Stimulated activated CD4-positive, alpha-beta T cell treated with anti-CD3 and anti-CD28 coated beads, TNF-alpha, amount 100 ng/mL, for 48 hours (primary cell): ENCODE measurements at places on chromosomes 1 and 21.
A peak's percentile ranks its signal among the peaks of the same experiment; 100 is the strongest.

DNA sequence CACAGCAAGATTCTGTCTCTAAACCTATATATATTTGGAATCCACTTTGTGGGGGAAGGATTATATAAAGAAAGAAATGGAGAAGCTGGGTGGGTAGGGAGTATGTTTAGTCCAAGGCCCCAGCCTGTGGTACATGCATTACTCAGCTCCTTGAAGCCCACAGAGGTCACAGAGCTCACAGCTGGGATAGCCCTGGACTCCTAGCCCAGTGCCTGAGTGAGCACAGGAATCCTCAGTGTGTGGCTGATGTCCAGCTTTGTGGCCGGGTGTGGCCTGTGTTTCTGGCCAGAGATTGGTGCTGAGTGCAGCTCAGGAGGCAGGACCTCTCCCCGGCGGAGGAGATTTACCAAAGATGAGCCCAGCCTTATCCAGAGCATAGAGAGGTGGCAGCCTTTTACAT is 7.6 kb downstream of the CAPN9 start:
- DNase-seq = no peak

- no peak for DNase-seq
Observed at GRCh38 chr1:169692756-169693460, 18.5 kb downstream of the SELL start.

DNA sequence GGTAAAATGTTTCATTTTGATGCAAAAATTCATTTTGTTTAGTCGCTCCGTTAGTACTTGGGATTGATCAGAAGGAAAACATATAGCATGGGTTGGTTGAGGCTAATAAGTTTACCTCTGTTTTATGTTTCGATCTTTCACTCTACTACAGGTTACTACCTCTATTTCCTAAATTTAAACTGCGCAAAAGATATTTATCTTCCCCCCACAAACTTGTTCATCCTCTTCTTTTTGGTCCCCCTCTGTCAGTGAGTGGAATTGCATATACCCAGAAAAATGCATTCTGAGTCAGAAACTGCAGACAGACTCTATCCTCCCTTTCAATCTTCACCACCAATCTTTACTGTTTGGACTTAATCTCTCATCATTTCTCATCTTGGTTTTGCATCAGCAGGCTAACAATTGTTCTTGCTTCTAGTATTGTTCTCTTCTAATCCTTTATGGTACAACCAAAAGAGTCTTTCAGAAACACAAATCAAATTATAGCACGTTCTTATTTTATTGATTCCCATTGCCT is 316.0 kb upstream of the ADGRL4 start:
- DNase-seq = no peak

- no peak for DNase-seq
Observed at GRCh38 chr1:226111883-226112261, 49.4 kb downstream of the H3-3A start.

DNA sequence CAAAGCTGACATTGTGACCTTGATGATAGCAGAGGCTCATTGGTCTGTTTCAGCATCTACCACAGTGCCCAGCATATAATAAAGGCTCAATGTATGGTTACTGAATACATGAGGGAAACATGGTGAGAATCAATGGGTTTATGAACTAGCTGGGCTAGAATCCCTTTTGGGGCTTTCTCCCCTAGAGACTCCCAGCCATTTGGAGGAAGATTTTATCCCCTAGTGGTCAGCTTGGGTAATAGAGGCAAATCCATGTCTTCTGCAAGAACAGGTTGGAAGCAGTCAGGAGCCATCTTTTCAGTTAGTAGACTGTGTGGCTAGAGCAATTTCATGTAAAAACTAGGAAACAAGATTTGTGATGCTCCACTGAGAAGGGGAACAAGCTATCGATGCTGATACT is 15.8 kb upstream of the REG4 start:
- no peak for DNase-seq

DNA sequence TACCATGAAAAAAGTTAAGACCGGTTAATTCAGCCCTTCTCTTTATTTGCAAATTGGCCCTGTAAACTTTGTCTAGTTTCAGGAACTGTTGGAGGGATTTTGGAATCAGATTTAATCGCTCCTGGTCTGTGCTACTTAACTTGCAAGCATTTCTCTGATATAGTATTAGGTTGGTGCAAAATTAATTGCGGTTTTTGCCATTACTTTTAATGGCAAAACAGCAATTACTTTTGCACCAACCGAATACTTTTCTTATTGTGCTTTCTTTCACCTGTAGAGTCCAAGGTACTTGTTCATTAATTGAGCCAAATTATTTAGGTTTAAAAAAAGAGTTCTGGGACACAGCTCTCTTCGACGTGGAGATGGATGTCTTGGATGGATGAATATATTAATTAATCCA is 92.8 kb upstream of the HNRNPU start:
- DNase-seq = no peak

- DNase-seq = no peak
Observed at GRCh38 chr21:45805321-45805720, 161.8 kb downstream of the PCBP3 start.

DNA sequence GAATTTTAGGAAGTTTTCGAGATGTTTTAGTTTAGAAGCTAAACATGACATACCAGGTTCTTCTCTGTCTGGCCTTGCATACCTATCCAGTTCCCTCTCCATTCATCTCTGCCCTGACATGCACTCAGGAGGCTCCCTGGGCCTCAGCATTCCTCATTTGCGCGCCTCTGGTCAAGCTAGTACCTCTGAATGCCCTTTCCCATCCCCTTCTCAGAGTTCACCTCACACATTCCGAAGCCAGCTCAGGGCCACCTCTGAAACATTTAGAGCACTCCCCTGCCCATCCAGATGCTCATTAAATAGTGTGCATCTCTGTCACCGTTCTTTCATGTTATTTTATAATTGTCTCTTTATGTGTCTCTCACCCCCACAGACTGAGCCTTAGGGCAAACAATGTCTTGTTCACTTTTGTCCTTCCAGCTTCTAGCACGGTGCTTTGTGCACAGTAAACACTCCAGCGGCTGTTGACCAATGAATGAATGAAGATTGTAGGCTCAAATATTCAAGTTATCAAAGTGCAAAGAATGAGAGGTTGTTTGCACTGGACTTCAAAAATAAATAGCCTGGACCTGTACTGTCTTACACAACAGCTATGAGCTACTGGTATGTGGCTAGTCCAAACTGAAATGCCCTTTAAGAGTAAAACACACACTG is 1.2 kb upstream of the DHCR24 start:
- DNase-seq = no peak

GRCh38 chr1:5430136-5430535 is 562.1 kb downstream of the NPHP4 start:
- DNase-seq = no peak

DNA sequence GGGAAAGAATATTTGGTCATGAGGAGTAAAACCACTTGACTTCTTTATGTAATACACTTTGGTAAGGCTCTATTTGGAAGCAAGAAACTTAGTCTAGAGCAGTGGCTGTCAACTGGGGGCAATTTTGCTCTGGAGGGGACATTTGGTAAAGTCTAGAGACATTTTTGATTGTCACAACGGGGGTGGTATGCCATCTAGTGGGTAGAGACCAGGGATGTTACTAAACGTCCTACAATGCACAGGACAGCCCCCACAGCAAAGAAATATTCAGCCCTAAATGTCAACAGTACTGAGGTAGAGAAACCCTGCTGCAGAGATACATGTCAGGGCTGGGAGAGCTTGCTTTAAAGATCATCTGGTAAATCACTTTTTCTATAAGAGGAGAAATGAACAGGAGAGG is 13.5 kb downstream of the FUCA1 start:
- DNase-seq = no peak

DNA sequence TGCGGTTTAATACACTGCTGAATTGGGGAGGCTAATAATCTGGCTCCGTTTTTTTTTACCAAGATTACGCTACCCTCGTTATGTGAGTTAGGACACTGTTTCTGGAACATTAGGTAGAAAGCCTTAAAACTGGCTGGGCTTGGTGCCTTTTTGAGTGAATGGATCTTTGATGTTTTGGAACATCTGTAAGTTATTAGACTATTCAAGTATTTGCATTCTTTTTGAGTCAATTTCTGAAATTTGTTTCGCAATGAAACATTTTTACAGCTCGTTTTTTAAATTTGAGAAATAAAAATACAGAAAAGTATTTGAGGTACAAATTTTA is 106.9 kb downstream of the LTN1 start:
- no peak for DNase-seq

- DNase-seq = no peak
Observed at GRCh38 chr1:171486048-171486519, 754 bp downstream of the PRRC2C start.

GRCh38 chr1:243507672-243508302 is 251.9 kb downstream of the SDCCAG8 start:
- DNase-seq = no peak

DNA sequence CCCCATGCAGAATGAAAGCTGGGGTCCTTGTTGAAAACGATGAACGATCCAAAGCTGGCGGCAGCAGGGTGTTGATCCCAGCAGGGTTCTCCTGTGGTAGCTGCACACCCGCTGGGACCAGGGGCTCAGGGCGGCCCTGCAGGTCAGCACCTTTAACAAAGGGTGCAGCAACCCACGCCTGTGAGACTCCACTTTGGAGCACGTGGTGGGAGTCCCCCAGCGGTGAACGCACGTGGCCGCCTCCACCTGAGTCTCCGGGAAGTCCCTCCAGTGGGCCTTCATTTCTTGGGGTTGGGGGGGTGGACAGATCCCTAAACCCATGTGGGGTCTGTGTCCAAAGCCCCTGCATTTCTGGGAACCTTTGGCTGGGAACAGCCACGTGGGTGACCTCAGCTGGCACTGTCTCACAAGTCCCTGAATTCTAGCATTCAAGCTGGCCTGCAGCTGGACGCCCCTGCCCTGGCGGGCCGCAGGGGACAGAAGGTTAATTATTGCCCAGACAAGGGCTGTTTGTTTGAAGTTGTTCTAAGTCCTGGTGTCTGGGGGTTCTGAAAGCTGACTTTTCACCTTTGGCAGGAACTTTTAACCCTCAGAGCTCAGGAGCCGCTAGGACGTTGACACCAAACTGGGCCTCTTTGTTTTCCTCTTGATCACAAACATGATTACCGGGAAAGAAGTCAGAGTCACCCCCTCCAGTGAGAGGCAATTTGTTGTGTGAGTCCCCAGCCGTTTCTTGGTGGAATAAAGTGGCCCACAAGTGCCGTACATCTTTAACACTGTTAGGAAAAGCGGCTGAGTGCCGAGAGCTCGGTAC is 64.5 kb downstream of the COL18A1 start:
- DNase-seq = no peak

DNA sequence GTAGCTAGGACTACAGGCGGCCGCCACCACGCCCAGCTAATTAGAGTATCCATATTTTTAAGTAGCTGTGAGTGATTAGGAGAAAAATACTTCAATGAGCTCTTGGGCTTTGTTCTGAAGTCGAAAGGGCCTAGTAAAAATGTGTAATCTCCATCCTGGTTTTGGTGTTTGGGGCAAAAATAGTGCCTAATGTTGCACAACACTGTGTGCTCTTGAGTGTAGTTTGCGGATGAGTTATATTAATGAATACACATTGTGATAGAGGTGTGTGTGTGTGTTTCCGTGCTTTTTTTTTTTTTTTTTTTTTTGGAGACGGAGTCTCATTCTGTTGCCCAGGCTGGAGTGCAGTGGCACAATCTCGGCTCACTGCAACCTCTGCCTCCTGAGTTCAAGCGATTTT is 6.3 kb upstream of the ARID1A start:
- no peak for DNase-seq

- DNase-seq = no peak
Observed at GRCh38 chr1:46522184-46522968, 29.1 kb downstream of the KNCN start.

DNA sequence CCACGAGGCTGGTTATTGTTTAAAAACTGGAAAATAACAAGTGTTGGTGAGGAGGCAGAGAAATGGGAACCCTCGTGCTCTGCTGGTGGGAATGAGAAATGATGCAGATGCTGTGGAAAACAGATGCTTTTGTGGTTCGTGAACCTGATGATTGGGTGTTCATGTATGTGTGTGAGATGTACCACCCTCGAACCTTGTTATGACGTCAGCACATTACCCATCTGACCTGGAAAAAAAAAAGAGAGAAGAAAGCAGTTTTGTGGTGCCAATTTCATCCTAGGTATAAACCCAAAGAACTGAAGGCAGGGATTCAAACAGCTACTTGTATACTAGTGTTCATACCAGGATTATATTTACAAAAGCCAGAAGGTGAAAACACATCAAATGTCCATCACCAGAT is 6.4 kb upstream of the CFAP107 start:
- DNase-seq = no peak

- no peak for DNase-seq
Observed at GRCh38 chr1:177665935-177666334, 303.9 kb downstream of the SEC16B start.

DNA sequence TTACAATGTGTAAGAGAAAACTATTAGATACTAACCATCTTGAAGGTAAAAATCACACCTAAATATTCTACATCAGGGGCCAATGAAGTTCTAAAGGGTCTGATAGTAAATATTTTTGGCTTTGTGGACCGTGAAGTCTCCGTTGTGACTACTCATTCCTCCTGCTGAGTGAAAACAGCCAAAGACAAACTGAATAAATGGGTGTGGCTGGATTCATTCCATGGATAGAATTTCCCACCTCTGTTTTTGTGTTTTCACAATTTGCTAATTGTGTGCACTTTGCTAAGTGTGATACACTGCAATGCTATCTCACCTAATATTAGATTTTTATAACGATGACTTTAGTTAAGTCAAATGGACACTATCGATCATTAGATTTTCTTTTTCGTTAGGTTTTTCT is 1474.0 kb downstream of the PLA2G4A start:
- no peak for DNase-seq

DNA sequence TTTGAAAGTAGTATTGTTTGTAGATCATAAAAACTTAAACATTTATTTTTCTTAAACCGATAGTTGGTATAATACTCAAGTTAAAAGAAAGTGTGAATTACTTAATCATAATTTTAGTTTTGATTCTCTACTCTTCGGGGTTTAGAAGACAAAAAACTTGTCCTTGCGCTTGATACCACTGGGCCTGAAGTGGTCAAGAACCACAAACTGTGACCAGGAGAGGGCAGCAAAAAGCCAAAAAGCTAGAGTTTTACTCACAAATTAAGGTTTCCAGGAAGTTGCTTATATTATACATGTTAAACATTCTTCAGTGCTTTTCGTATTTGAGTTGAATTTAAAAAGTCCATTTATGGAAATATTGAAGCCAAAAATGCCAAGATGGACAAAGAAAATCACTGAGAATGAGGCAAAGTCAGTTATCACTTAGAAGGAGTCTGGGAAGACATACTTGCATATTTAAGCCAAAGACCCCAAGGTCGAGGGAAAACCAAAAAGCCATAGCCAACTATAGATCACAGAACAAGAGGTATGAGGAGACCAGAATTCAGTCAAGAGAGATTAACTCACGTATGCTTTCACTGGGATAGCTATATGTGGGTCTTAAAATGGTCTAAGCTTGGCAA is 34.2 kb downstream of the EFCAB7 start:
- peak; percentile 2 for DNase-seq

DNA sequence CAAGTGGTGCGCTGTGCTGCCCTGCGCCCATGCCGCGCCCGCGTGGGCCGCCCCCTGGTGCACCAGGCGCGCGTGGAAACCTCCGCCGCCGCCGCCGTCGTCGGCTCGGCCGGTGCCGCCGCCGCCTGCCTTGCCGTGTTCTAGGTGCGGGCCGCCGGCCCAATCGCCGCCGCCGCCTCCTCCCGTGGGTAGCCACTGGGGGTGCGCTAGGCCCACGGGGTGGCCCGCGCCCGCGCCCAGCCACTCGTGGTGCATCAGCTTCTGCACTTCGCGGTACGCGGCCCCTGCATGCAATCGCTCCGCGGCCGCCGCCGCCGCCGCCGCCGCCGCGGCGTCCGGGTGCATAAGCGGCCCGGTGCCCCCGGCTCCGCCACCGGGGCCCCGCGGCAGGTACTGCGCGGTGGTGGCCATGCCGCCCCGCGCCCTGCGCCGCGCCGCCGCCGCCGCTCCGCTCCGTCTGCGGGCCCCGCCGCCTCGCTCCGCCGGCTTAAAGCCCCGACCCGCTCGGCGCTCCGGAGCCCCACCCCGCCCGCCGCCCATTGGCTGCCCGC is at the start of gene POU3F1:
Gene POU3F1, minus strand, starts transcription at position 461 of the 551 bp plus-strand sequence. Its CDS starts 50 bp downstream, at position 411.
- no peak for DNase-seq
